COR-L47 (cell line): ENCODE measurements at places on chromosomes 13 and 19.

DNA sequence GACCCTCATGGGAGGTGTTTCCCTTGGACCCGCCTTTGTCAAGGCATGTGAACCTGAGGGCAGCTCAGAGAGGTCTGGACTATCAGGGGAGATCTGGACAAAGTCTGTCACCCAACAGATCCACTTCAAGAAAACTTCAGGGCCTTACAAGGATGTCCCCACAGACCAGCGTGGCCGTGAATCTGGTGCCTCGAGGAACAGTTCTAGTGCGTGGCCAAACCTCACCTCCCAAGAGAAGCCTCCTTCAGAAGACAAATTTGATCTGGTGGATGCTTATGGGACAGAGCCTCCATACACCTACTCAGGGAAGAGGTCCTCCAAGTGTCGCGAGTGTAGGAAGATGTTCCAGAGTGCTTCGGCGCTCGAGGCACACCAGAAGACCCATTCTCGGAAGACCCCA lies 11.5 kb downstream of the ZSCAN22 start:
- no peak for DNase-seq

DNA sequence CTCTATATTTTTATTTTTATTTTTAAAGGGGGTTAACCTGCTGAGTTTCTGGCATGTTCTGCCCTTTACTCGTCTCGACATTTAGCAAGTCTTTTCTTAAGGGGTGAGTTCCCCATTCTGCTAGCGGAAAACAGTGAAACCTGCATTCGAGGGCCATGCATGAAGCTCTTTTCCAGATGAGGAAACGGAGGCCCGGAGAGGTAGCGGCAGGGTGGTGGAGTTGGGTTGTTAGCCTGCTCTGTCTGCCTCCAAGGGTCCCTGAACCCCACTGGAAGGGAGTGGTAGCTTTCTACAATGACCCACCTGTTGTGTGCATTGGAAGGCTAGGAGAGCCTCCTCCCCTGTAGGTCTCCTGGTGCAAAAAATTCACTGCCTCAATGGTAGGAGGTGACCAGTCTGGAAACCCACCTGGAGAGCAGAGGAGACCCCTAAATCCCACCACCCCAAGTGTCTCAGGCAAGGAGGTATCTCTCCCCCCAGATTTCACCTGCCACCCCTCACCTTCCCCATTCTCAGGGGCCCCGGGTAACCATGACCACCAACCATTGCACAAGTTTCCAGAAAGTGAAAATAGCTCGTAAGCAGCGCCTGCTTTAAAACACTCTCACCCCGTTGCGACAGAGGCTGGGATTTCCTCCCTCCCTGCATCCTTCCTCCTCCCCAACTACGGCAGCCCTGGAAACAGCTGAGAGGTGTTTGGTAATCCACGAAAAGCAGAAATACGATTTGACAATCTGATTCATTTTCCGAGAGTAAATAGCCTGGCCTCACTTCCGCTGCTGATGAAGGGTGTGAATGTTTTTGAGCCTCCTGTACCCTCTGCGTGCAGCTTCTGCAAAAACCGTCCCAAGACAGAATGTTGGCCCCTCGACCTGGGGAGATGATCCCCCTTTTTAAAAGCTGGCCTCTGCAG lies 3.5 kb downstream of the KLF2 start:
- no peak for DNase-seq

GRCh38 chr13:77532983-77533382 lies 2.5 kb upstream of the SCEL start:
- DNase-seq, result no peak

- no peak for DNase-seq
Measured at GRCh38 chr19:8537099-8537498, 23.1 kb upstream of the ZNF414 start.

- DNase-seq, result no peak
Measured at GRCh38 chr13:39374741-39375189, 228.2 kb downstream of the LHFPL6 start.

DNA sequence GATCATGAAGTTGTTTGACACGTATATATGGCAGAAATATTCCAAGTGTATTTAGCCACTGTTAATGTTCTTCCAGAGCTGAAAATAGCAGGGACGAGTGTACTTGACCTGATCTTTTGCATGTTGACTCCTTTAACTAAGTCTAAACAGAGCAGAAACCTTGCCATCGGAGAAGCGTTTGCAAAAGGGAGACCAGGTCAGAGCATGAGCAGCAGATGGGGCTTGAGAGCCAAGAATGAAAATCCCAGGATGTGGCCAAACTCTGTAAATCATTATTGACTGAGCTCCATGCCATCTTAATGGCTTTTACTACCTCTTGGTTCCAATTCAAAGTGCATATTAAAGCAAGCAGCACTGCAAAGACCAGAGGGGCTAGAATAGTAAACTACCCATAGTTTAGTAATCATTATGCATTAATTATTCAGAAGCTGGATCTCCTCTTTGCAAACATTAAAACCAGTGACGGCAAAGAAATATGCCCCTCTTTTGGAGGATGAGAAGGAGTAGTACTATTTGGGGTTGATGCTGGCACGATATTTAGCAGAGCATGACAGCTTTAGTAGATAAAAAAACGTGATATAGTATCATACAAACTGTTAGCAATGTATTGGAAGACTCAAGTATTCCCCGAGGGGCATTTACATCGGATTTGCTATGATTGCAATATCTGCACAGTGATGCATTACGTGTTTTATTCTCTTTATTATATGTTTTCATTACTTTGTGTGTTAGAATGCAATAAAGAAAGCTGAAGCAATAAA lies 55.7 kb downstream of the FAM216B start:
- DNase-seq, result no peak

DNA sequence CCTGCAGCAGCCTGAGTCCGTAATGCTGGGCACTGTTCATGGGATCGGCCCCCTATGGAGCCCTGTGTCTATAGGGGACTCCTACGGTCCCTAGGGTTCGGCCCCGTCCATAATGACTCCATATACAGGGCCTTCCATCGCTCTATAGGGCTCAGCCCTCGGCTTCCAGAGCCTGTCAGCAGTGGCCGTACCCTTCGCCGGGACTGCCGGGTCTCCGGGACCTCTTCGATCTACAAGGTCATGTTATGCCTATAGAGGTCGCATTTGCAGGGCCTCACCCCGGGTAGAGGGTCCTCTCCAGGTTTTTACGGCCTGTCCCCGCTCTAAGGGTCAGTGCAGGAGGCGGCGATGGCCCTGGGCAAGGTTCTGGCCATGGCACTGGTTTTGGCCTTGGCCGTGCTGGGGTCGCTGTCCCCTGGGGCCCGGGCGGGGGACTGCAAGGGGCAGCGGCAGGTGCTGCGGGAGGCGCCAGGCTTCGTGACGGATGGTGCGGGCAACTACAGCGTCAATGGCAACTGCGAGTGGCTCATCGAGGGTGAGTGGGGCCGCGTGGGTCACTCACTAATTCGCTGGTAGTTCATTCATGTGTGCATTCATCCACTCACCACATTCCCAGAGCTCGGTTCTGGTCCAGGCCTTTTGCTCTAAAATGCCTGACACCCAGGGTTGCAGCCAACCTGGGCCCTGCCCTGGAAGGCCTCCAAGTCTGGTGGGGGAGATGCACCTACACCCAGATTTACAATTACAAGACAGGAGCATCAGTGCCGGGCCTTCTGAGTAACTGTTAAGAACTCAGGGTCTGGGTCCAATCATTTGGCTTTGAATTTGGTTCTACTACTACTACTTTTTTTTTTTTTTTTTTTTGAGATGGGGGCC lies 699 bp downstream of the MEGF8 start:
- no peak for DNase-seq

DNA sequence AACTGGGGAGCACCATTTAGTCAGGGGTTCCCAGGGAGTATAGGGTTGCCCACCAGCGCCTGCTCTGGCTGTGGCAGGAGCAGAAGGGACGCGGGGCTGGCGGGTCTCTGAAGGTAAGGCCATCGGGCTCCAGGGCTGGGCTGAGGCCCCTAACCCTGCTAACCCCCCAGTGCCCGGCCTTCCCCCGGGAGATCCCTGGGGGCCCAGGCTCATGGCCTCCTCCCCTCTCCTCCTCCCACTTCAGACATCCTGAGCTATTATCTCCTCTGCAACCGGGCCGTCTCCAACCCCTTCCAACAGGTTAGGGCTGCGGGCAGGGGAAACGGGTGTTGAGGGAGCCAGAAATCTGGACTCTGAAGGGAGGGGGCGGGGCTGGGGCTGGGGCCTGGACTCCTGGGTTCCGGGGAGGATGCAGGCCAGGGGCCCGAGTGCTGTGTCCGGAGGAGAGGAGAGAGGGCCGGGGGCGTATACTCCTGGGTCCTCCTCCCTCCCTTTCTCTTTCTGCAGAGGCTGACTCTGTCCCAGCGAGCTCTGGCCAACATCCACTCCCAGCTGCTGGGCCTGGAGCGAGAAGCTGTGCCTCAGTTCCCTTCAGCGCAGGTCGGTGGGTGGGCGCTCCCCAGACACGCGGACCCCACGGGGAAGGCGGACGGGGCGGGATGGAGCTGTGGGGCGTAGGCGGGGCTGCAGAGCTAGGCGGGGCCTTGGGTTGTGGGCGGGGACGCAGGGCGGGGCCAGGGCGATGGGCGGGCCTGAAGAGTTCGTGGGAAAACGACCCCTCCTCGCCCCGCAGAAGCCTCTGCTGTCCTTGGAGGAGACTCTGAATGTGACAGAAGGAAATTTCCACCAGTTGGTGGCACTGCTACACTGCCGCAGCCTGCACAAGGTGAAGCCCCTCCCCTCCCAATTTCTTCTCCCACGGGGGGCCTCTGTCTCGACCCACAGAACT lies 15.3 kb downstream of the TTYH1 start:
- DNase-seq, result peak; percentile 37

DNA sequence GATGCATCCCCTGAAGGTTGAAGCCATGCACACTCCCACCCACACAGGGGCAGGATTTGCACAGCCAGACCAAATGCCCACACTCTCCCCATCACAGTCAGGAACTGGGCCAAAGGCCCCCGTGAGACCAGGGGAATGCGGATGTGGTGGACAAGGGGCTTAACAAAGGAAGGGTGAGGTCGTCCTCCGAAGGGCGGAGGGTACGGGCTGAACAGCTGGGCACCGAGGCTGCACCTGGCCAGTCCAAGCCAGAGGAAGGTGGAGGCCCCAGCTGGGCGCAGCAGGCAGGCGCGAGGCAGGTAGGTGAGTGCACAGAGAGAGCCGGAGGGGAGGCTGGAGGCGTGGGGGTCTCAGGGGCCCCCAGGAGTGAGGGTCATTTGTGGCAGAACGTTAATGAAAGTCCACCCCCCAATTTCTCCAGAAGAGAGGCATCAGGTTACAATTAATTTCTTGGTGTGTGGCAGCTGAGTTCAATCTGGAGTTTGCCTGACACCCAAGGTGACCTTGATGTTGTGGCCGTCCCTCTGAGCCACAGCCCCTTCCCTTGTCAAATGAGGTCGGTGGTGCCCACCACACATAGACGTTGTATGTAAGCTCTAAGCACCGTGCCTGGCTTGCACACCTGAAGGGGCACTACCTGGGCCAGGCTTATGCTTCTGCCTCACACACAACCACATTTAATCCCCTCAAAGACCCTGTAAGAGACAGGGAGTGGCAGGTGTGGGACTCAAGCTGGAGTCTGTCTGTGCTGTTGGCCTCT lies 2.9 kb downstream of the KLK15 start:
- DNase-seq, result no peak

GRCh38 chr19:13882419-13882795 lies 5.5 kb downstream of the NANOS3 start:
- no peak for DNase-seq

DNA sequence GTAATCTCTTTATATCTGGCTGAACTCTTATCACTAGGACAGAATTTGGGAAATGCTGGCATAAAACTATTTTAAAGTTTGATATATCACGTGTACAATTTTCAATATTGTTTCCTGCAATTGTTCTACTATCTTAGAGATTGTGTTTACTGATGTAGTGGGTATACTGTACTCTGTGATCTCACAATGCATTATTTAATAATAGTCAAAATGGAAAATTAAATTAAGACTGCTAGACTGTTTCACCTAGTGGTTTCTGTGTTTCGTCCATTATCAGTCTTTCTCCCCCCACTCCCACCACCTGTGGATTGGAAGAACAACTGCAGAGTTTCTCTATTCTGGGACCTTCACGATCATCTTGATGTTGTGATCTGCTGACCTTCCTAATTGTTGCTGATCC lies 449.2 kb upstream of the SLC10A2 start:
- DNase-seq, result no peak

DNA sequence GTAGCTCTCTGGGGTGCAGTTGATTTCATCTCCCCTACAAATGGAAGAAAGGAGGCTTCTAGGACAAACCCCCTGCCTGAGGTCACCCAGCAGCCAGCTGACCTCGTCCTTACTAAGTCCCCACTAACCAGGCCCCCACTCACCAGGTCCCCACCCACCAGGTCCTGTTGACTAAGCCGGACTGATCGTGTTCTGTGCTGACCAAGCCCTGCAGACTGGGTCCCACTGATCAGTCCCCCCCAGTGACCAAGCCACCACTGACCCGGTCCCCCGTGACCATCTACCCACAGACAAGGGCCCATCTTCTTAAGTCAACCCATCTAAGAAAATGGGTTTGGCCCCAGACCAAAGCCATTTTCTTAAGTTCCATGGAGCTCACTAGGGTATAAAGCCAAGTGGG lies 36.8 kb upstream of the TPM4 start:
- no peak for DNase-seq

- no peak for DNase-seq
Measured at GRCh38 chr19:49881672-49882394, 4.3 kb downstream of the TBC1D17 start.

GRCh38 chr13:90485436-90485835 lies 862.1 kb upstream of the MIR17HG start:
- no peak for DNase-seq

DNA sequence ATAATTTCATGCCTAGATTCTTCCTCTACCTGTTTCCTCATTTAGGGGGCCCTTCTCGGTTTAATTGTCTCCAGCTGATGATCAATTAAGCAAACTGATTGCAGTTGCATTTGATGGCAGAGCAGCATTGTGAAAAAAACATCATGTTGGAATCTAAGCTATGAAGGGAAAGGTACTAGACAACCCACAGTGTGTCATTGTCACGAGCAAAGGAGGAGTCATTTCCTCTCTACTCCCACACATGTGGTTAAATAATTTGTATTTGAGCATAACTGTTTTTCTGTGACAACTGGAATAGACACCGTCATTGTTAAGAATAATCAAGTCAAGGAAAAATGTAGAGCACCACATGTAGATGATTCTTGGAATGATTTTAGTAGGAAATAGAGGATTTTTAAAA lies 240.3 kb downstream of the DCT start:
- no peak for DNase-seq

DNA sequence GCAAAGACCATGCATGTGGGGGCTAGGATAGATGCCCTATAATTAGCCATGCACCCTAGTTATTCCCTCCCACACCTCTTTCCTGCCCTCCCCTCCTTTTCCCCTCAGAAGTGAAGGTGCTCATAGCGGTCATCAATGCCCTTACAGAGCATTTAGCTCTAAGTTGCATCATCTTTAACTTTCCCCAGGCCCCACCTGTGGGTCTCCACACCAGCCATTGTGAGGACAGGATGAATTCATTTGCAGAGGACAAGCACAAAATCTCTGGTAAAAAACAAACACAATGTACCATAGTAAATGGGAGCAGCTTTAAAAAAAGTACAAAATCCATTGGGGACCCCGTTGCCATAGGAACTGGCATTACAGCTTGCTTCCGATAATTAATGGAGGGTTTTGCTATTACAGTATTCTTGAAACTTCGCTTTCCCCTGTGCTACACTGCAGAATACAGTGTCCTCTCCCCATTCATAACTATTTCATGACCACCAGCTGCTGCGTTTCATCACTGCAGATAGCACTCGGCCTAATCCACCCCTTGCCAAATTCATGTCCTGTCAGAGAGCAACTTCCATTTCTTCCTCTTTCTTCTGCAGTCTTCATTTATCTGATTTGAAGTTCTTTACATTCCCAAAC lies 110.5 kb downstream of the ZDHHC20 start:
- DNase-seq, result no peak

- no peak for DNase-seq
Measured at GRCh38 chr19:55650126-55650557, 2.1 kb downstream of the CCDC106 start.
